ENCODE measurements at places on chromosomes 3 and 15.
A peak's percentile ranks its signal among the peaks of the same experiment; 100 is the strongest.

DNA sequence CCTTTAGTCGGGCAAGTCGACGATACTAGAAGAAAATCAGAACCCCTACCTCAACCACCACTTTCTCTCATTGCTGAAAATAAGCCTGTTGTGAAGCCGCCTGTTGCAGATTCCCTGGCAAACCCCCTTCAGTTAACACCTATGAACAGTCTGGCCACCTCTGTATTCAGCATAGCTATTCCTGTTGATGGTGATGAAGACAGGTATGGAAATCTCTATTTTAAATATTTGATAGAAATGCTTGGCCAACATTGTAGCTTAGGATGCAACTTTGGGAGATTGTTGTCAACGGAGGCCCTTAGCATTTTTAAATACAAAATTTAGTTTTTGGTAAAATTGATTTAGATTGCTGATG is 3.0 kb downstream of the TSC22D2 start:
- peak; percentile 48 for DNase-seq

DNA sequence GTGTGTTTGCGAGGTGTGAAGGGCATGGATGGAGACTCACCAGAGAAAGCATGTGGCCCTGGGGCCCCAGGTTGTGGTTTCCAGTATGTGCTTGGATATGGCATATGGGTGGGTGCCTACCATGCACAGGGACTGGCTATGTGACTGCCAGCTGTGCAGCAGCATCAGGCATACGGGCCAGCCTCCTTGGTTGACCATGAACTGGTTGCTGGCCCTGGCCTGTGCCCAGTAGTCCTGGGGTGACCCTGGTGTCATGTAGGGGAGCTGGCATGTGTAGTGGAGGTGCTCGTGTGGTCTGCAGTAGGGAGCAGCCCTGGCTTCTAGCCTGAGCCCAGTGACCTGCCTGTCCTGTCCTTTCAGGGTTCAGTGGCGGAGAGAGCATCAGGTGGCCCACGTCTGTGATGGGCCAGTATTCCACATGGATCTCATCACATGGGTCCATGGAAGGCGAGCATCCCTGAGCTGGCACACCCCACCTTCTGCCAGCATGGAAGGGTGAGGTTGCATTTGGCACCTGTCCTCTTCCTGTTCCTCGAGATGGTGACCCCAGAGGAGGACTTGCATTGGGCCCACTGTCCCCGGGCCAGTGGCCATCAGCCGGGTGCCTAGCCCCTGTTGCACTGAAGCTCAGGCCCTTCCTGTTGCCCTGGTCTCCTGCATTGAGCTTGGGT is 228.9 kb downstream of the SNRPN start:
- DNase-seq, result no peak

DNA sequence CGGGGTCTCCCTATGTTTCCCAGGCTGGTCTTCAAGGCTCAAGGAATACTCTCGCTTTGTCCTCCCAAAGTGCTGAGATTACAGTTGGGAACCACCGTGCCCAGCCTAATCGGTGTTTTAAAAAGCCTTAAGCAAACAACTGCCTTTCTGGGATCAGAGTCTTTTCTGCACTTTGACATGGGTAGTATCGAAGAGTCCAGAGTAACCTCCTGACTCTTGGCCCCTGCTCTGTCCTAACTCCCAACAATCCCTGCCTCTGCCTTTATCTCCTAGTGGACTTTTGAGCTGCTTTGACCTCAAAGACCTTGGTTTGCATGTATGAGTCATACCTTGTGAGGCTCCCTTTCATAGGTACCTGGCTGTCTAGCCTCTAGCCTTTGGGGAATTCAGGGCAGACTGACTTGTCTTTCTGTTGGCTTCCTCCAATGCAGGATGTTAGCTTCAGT is 21.0 kb upstream of the HACD2 start:
- DNase-seq, result no peak

DNA sequence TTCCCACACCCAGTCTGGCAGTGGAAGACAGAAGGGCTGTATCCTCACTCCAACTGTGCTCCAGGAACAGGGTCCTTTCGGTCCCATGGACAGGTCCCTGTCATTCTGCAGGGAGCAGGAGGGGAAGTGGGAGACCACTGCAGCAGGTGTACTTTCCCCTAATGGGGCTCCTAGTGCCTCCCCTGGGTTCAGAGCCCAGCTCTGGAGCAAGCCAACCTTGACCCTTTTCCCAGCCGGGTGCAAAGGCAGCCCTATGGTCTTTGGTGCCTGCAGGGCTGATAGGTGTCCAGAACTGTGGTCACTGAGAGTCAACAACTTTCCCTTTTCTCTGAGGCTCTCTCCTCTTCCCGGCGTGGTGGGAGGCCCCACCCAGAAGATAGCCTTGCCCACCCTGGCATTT is 26.8 kb downstream of the MAGEF1 start:
- DNase-seq, result no peak

DNA sequence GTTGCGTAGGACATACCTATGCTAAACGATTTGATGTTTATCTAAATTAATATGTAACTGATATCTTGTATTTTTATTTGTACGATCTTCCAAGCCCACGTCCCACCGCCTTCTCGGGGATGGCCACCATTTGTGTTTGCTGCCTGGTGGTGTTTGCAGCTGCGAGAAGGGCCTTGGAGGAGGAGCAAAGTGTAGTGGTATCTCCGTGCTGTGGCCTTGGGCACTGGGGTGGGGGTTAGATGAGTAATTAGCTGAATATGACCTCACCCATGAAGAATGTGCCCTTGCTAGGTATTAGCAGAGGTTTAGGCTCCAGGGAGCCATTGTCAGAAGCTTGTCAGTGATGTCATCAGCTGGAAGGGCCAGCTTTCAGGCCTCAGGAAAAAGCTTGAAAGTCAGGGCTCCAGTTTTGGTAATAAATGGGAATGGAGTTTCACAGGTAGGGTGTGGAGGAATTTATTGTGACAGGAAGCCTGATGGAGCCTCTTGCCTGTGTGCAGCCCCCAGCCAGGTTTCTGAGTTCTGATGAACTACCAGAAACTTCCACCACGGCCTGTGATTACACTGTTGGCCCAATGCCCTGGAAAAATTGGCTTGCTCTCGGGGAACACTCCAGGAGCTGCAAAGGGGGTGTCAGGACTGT is 41.0 kb downstream of the FLNB start:
- DNase-seq, result no peak

DNA sequence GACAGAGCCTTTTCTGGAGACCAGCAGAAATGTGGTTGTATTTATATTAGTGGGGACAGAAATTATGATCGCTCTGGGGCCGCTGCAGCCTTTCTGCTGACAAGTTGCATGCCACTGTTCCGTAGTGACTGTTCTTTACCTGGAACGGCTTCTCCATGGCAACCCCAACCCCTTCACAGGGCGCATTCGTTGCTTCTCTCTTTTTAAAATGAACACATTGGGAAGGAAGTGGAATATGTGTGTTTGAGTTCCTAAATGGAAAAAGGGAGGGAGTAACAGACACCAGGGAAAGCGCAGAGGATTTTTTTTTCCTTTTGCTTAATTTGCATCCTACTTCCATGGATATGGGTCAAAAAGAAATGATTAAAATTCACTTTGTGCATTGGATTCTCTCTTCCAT is 482.0 kb upstream of the SUCLG2 start:
- DNase-seq, result no peak

DNA sequence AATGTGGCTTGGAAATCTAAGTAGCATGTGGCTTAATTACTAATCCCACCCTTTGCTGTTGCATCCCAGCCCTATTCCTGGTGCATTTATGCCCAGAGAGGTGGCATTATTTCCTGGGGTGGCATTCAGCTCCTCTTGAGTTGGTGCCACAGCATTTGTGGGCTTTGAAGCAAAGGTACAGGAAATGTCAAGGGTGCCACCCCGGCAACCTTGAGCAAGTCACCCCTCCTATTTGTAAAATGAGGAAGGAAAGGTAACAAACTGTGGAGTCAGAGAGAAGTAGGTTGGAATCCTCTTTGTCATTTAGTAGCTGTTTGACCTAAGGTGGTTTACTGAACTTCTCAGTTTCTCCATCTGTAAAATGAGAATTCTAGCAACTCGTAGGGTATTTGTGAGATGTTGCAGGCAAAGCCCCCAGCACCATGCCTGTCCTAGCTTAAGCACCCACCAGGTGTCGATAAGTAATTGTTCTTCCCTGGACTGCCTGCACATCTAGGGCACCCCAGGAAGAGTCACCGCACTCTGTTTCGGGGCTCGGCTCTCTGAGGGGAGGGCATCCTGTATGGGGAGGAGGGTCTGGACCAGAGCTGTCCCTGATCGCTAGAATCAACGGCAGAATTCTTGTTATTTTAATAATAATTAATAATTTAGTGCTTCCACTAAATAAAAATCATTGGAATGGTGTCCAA is 17.1 kb downstream of the ISG20 start:
- no peak for DNase-seq

- no peak for DNase-seq
Observed at GRCh38 chr3:126399756-126400155, 5.0 kb downstream of the CFAP100 start.

DNA sequence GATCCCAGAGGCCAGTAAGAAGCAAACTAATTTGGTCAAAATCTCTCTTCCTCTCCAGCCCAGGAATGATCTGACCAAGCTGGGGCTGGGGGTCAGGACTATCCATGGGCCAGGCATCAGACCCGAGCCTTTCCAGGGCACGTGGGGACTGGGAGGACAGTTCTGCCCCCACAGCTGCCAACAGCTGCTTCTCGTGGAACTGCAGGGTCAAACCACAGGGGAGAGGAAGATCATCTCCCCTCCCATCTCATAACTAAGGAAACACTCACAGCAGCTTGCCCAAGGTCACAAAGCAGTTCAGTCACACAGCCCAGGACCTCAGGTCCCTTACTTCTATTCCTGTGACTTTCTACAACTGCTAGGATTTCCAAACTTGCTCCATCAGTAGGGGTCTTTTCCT is 47.1 kb downstream of the DAPK2 start:
- DNase-seq, result no peak

DNA sequence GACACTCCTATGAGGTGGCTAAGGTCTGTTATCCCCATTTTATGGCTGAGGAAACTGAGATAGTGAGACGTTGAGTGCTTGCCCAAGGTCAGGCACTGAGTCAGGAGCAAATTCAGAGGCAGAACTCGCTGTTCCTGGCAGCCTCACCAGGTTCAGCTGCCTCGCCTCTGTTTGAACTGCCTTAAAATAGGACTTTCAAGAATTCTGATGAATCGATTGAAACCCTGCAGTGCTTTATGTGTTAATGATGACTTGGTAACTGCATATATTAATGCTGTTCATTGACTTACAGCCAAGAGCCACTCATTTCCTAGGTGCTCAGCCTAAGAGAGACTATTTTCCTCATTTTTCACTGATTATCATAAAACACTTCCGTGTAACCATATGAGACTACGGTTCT is 79.5 kb upstream of the BHLHE40 start:
- no peak for DNase-seq

- no peak for DNase-seq
Observed at GRCh38 chr3:4709341-4709740, 216.2 kb downstream of the ITPR1 start.

GRCh38 chr3:139132976-139133375 is 88.3 kb upstream of the PRR23C start:
- DNase-seq, result no peak

DNA sequence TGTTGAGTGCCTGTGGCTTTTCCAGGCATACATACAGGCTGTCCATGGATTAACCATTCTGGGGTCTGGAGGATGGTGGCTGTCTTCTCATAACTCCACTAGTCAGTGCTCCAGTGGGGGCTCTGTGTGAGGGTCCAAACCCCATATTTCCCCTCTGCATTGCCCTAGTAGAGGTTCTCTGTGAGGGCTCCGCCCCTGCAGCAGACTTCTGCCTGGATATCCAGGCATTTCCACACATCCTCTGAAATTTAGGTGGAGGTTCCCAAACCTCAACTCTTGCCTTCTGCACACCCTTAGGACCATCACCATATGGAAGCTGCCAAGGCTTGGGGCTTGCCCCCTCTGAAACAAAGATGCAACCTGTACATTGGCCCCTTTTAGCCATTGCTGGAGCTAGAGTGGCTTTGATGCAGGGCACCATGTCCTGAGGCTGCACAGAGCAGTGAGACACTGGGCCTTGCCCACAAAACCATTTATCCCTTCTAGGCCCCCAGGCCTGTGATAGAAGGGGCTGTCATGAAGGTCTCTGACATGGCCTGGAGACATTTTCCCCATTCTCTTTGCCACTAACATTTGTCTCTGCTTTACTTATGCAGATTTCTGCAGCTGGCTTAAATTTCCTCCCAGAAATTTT is 400.1 kb upstream of the MDFIC2 start:
- DNase-seq, result no peak

GRCh38 chr3:54691289-54691771 is 236.5 kb downstream of the LRTM1 start:
- no peak for DNase-seq

GRCh38 chr15:25424073-25424472 is 14.8 kb downstream of the UBE3A start:
- DNase-seq, result no peak

GRCh38 chr3:52357151-52358080 is 41.3 kb downstream of the DNAH1 start:
- no peak for DNase-seq

DNA sequence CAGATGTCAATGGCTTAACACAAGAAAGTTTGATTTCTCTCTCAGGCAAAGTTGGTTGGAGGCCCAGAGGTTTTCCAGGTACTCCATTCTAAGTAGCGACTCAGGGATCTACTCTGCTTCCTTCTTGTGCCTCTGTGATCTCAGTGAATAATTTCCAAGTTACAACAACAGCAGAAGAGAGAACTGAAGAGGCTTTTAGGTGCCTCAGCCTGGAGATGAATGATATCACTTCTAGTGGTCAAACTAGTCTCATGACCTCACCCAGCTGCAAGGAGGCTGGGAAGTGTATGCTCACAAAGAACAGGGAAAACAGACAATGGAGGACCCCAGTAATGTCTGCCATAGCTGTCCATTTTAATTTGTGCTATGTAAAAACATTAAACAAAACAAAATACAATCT is 4.6 kb upstream of the PRICKLE2 start:
- DNase-seq, result no peak
